ENCODE measurements at places on chromosomes 3 and 15.

- no peak for DNase-seq
Observed at GRCh38 chr3:156599089-156599874, 44.4 kb upstream of the SSR3 start.

GRCh38 chr3:42829083-42829627, 19.9 kb downstream of the ACKR2 start:
- DNase-seq, result no peak

DNA sequence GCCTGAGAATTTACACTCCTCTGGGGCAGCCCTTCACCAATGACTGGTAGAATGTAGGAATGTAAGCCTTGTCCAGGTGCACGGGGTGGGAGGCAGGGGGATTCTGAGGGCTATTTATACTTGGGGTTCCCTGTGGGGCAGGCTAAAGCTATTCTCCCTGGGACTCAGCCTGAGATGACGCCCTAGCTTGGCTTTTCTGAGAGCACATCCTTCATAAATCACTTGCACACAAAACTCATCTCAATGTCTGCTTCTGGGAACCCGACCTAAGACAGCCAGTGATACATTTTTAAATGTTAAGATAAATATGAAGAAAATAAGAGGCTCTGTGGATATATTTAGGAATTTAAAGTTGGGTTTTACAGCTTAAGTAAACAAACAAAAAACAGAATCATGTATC, 16.6 kb downstream of the TMEM158 start:
- DNase-seq, result no peak

- DNase-seq, result no peak
Observed at GRCh38 chr15:25173241-25174028, 218.6 kb downstream of the SNRPN start.

DNA sequence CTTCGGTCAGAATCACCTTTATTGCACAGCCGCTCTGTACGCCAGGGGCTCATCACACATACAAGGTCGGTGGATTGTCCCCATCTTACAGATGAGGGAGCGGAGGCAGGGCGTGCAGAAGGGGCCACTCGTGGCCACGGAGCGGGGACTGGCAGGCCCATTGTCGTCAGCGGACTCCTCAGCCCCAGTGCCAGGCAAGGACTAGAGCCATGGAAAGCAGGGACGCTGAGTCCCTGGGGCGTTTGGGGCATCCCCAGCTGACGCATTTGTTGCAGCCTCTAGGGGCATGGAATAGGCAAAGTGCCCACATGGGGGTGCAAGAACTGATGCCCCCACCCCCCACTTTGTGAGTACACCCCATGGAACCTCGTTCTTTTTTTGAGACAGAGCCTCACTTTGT, 29.8 kb upstream of the FURIN start:
- DNase-seq, result no peak

DNA sequence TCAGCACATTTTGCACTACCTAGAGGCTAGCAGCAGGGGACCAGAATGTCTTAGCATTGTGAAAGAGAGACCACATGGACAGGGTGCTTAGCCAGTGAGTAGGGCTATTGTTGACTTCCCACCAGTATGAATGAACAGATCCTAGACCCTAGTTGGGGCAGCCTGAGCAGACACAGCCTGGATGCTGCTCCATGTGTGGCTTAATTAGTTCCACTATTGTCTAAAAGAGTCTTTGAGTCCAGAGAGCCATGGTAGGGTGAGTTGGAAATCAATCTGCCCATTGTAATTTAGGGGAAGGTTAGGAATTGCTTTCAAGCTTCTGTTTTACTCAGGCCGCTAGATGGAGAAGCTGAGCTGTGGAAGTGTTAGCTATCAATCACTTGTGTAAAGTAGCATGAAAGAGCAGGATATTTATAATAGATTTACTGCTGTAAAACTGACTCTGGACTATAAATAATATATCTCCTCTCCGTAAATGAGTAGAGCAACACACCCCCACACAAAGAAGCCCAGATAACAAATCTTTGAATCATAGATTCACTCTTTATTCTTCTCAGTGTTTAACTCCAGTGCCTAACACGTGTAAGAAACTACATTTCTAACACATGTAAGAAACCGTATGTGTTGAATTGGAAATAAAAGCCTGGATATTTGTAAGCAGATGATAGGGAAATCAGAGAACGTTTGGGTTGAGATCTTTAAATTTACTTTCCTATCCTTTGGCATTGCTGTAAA, 4.1 kb upstream of the GCSAM start:
- peak; percentile 3 for DNase-seq

- peak; percentile 4 for DNase-seq
Observed at GRCh38 chr3:158896729-158897128, 94.9 kb downstream of the MFSD1 start.

GRCh38 chr15:42059661-42060476, 34.5 kb downstream of the PLA2G4D start:
- DNase-seq, result peak; percentile 2

Measured in DMS79 treated with DMSO at 0.1 percent for 48 hours (cell line).